Stomach (tissue), 19 donors: ENCODE measurements at places on chromosomes 6 and 20. TPM values are rescaled to one million over a fixed set of nuclear protein-coding genes. Genes with fewer than 3 reads are reported as not detected.
A peak's percentile ranks its signal among the peaks of the same experiment; 100 is the strongest.

GRCh38 chr6:94349227-94349626 lies 929.9 kb upstream of the EPHA7 start:
- no peaks in the 10 kb centered on the region for H3K4me1 ChIP-seq
- H3K27ac ChIP-seq, result no peak overlapping the region
- no peak overlapping the region for H3K4me3 ChIP-seq
- DNase-seq, result no peak
- no peaks in the 10 kb centered on the region for H3K36me3 ChIP-seq

DNA sequence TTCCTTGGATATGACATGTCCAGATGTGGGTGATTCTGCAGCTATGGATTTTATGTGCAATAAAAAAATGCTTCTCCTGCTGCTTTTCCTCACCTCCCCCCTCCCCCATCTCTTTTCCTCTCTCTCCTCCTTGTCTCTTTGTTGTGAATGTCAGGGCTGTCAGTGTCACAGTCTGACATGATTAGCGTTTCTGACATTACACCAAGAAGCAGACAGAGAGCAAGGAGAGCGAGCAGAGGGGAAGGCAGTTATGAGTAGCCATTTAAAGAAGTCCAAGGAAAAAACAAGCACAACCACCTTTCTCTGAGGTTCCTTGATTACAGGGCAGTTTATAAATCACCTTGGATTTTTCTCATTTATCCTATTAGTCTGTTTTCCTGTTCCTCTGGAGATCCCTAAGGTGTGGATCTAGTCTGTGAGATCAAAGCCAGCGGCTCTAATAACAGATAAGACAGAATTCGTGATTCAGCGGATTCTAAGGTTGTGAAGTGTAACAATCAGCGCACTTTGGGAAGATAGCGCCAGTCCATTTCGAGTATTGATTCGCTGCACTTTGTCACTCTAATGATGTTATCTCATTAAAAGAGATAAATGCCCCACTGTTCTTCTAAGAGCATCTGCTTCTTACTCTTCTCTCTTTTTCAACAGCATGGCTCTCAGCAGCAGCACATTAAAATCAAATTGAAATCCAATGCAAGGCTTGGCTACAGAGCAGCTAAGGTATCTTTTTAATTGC lies 101.4 kb downstream of the BACH2 start:
- H3K4me3 ChIP-seq, result no peak overlapping the region
- DNase-seq, result no peak
- no peaks in the 10 kb centered on the region for H3K36me3 ChIP-seq

DNA sequence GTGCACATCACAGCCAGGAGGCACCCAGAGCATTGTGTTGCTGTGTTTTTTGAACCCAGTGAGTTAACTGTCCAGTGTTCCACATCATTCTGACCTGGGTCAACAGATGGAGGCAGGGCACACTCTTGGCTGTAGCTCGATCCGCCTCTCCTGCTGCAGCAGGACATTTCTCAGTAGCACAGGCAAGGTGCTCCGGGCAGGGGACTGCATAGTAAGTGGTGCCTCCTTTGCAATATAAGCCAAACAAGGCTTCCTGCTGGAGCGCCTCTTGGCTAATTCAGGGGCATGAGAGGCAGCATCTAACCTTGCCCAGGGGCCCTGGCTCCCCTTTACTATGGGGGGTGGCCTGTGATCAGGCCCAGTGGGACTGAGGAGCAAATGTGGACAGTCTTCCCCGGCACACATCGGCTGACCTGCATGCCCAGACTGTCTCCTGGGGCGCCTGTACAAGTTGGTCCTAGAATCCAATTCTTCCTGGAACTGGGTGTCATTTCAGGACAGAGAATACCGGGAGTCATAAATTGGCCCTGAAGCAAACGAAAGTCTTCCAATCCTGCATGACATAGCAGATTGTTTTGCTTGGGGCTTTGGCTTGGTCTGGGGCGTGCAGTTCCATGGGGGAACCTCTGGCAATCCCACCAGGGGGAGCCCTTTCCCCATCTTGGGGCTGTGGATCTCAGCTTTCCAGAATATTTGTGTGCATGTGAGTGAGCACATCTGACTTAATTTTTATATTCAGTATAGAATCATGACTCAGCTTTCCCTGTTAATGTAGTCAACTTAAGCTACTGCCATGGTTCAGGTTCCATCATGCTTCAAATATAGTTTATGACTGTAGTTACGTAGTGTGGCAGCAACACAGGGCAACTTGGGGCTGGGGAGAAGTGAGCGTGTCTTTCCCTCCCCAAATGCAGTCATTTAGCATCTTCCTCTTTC lies 56.0 kb upstream of the DDR1 start:
- H3K27me3 ChIP-seq, result no peaks in the 10 kb centered on the region
- H3K4me1 ChIP-seq, result peaks cover 42% of the 10 kb centered on the region
- peak overlapping the region; percentile 69 for H3K27ac ChIP-seq
- peak overlapping the region; percentile 35 for H3K4me3 ChIP-seq

DNA sequence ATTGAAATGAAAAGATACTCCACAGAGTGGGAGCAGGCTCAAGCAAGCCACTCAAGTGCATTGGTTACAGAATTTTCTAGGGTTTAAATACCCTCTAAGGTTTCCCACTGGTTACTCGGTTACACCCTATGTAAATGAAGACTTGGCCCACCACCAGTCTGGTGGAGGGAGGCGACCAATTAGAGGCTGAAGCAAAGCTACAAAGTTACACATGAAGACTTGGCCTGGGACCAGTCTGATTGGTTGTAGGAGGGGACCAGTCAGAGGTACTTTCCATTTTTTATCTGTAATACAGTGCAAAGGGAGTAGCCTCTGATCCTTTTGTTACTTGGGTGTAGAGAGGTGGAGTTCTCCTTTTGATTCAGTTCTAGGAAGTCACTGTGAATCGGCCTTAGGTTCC lies 7.6 kb downstream of the SRSF12 start:
- no peak overlapping the region for H3K27ac ChIP-seq
- no peak for DNase-seq
- H3K4me3 ChIP-seq, result no peak overlapping the region
- no peaks in the 10 kb centered on the region for H3K4me1 ChIP-seq
- H3K36me3 ChIP-seq, result no peaks in the 10 kb centered on the region

DNA sequence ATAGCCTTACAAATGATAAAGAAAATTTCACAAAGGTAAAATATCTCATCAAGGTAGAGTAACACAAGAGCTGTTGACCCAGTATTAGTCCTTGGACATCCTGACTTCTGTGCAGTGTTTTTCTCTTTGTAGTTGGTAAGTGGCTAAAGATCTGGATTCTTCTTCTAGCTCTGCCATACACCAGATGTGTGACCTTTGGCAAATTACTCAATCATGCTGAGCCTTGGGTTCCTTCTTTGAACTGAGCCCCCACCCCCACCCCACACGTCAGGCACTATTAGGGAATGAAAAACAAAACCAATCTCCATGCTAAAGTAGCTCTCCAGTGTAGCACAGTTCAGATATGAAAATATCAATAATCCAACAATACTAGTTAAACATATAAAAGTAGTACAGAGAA lies 15.1 kb upstream of the TRIM39 start:
- H3K27ac ChIP-seq, result no peak overlapping the region
- no peak for DNase-seq
- H3K4me3 ChIP-seq, result no peak overlapping the region
- H3K27me3 ChIP-seq, result no peaks in the 10 kb centered on the region
- peaks cover 53% of the 10 kb centered on the region for H3K36me3 ChIP-seq

GRCh38 chr6:37432590-37432915 lies 468 bp upstream of the CMTR1 start:
- DNase-seq, result no peak
- peak overlapping the region; percentile 92 for H3K27ac ChIP-seq
- peak overlapping the region; percentile 91 for H3K4me3 ChIP-seq
- no peaks in the 10 kb centered on the region for H3K27me3 ChIP-seq
- H3K36me3 ChIP-seq, result peaks cover 3% of the 10 kb centered on the region

GRCh38 chr6:3481640-3482039 lies 24.8 kb upstream of the SLC22A23 start:
- no peaks in the 10 kb centered on the region for H3K36me3 ChIP-seq
- no peak for DNase-seq
- no peaks in the 10 kb centered on the region for H3K4me1 ChIP-seq
- H3K27ac ChIP-seq, result no peak overlapping the region

DNA sequence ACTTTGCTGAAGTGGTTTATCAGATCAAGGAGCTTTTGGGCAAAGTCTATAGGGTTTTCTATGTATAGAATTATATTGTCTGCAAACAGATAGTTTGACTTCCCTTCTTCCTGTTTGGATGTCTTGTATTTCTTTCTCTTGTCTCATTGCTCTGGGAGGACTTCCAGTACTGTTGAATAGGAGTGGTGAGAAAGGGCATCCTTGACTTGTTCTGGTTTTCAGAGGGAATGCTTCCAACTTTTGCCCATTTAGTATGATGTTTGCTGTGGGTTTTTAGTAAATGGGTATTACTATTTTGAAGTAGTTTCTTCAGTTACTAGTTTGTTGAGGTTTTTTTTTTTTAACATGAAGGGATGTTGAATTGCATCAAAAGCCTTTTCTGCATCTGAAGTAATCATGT lies 36.1 kb downstream of the KCNS1 start:
- H3K4me3 ChIP-seq, result no peak overlapping the region
- no peaks in the 10 kb centered on the region for H3K36me3 ChIP-seq
- H3K27ac ChIP-seq, result no peak overlapping the region
- no peaks in the 10 kb centered on the region for H3K27me3 ChIP-seq

DNA sequence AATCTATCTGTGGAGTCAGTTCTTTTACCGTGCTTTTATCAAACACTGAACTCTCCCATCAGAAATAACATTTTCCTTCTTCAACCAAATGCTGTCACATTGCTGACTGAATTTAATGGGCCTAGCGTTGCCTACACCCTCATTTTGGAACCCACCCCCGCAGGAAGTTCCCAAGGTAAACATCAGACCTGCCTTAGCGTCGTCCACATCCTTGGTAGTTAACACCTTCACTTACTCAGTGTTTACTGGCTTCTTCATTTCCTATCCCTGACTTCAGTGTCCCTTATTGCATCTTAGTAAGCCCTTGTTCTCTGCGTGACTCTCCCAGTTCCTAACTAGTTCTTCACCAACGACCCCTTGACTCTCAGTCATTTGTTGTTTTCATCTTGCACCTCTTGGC lies 491.4 kb upstream of the SOX4 start:
- no peaks in the 10 kb centered on the region for H3K27me3 ChIP-seq
- DNase-seq, result peak; percentile 23
- peaks cover 48% of the 10 kb centered on the region for H3K4me1 ChIP-seq
- H3K4me3 ChIP-seq, result no peak overlapping the region

GRCh38 chr20:19743640-19743995 lies 14.4 kb upstream of the RIN2 start:
- no peaks in the 10 kb centered on the region for H3K27me3 ChIP-seq
- no peak overlapping the region for H3K4me3 ChIP-seq
- H3K27ac ChIP-seq, result no peak overlapping the region

DNA sequence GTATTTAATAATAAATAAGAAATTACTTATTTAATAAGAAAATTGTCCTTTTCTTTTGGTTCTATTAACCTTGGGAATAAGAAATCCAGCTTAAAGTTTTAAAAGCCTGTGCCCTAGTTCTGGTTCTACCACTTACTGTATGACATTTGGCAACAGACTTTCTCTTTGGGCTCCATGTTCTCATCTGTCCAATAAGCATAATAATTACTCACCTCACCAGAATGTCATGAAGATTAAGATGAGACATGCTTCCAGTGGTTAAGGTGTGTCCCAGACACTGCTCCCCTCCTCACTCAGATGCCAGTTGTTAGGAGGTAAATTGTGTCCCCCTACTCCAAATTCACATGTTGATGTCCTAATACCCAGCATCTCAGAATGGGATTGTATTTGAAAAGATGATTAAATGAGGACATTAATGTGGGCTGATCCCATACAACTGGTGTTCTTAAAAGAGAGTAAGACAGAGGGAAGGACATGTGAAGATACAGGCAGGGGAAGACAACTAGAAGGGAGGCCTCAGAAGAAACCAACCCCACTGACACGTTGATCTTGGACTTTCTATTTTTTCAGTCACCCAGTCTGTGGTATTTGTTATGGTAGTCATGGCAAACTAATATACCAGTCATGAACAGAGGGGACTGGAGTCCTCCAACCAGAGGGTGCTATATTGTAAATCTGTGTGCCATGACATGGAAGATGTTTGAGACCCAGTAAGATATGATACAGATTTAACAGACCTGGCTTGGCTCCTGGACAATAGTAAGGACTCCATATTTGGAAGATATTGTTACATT lies 6.4 kb upstream of the MICAL1 start:
- H3K27ac ChIP-seq, result no peak overlapping the region
- H3K4me3 ChIP-seq, result no peak overlapping the region
- peaks cover 27% of the 10 kb centered on the region for H3K4me1 ChIP-seq
- H3K36me3 ChIP-seq, result peaks cover 19% of the 10 kb centered on the region
- no peak for DNase-seq
- no peaks in the 10 kb centered on the region for H3K27me3 ChIP-seq

GRCh38 chr20:15236812-15237211 lies 899.4 kb upstream of the FLRT3 start:
- no peaks in the 10 kb centered on the region for H3K36me3 ChIP-seq
- DNase-seq, result peak; percentile 50
- H3K4me3 ChIP-seq, result no peak overlapping the region
- no peaks in the 10 kb centered on the region for H3K27me3 ChIP-seq

- no peaks in the 10 kb centered on the region for H3K4me1 ChIP-seq
- H3K27me3 ChIP-seq, result no peaks in the 10 kb centered on the region
- no peak overlapping the region for H3K27ac ChIP-seq
- DNase-seq, result no peak
These were observed 67.4 kb upstream of the HINT3 start for GRCh38 chr6:125888989-125889656.

DNA sequence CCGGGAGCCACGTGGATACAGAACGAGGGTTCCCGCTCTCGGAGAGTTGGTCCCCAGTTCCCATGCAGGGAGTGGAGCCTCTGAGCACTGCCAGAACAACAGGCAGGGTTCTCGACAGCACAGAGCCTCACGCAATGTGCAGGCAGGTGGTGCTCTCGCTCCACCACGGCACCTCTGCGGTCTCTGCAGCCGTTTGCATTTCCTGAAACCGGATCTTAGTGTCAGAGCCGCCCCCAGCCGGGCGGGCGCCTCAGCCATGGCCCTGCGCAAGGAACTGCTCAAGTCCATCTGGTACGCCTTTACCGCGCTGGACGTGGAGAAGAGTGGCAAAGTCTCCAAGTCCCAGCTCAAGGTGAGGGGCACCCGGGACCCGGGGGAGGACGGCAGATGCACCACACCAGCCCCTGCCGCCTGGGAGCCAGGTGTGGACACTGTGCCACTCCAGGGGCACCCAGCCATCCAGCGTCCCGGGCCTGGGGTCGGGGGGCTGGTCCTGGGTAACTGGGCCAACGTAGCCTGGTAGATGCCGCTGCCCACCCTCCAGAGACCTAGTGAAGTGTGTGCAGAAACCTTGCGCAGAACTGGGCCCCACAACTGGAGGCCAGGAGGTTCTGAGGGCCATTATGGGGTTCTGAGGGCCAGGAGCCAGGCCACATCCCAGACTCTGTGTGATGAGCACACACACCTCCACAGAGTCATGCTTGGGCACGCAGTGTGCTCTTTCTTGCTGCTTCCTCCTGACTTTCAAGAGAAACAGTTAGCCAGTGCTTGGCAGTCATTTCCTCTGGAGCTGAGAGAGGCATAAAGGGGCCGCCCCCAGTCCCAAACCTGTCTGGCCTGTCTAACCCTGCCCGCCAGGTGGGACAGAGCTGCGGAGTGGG lies at the start of gene DEF6:
Gene DEF6 (plus strand): TSS at position 218 of the 881 bp plus-strand sequence. CDS start 39 bp downstream, at position 257.
- H3K27ac ChIP-seq, result peak within 1 kb of the TSS; percentile 90
- H3K36me3 ChIP-seq, result peaks cover 16% of the 10 kb centered on the region
- DNase-seq, result peak; percentile 92
- H3K4me1 ChIP-seq, result peaks cover 12% of the 10 kb centered on the region
- H3K4me3 ChIP-seq, result peak within 1 kb of the TSS; percentile 47

SLC52A3 gene
- polyA plus RNA-seq, result 3.5 TPM

SASH1 gene
- 7.5 TPM for polyA plus RNA-seq

TOX2 gene
- polyA plus RNA-seq, result 13.3 TPM

EDN1 gene
- 6.5 TPM for polyA plus RNA-seq
